Mesenteric fat pad (tissue), 1 donor: ENCODE measurements at places on chromosomes 2 and 18.

DNA sequence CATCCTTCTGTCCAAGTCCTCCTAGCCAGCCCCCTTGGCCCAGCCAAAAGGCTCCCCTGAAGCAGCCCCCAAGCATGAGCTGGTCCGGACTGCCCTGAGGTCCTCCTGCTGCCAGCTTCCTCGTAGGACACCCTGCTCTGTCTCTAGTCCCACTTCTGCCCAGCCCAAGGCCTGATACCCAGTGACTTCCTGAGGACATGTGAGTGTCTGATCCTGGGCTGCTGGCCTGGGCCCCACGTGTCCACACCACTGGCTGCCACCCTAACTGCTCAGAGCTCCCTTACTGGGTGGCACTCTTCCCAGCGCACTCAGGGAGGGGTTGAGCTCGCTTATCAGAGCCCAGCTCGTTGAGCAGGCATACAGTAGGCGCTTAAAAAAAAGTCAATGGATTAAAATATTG is 34.4 kb upstream of the PDIA6 start:
- DNase-seq, result no peak

DNA sequence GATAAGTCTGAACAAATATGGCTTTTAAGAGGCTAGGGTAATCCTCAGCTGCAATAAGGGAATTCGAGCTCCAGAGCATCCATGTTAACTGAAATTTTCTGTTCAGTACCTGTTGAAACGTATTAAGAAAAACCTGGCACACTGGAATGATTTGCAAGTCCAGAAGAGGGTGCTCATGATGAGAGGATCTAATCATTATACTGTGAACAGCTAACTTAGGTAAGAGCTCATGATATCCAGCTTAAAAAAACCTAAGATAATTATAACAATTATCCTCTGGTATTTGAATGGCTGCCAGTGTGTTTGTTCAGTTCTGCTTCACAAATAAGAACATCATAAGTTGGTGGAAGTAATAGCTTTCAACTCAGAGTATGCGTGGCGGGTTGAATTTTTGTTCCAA is 1118.3 kb upstream of the DDX18 start:
- DNase-seq, result no peak

GRCh38 chr2:99495115-99495860 is 5.5 kb upstream of the REV1 start:
- DNase-seq, result no peak

- no peak for DNase-seq
Measured at GRCh38 chr2:158994920-158995676, 26.7 kb downstream of the TANC1 start.

- no peak for DNase-seq
Measured at GRCh38 chr2:175432793-175433192, 251.3 kb upstream of the ATP5MC3 start.

DNA sequence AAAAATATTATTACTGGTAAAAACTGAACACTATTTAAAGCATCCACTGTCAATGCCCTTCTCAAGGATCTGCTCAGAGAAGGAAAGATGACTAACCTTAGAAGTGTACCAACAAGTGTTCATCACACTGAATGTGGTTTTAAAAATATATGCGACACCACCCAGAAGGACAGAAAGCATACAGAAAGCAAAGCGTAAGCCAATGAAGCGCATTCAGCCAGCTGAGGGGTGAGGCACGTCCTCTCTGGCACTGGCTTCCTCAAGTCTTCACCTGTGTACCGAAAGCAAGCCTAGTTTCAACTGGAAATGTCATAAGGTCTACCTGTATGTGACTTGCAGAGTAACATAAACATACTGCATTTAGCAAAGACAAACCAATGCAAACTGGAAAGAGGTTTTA is 88.8 kb downstream of the PSMG2 start:
- DNase-seq, result no peak

GRCh38 chr2:122707224-122707824 is 951.9 kb downstream of the TSN start:
- DNase-seq, result no peak

DNA sequence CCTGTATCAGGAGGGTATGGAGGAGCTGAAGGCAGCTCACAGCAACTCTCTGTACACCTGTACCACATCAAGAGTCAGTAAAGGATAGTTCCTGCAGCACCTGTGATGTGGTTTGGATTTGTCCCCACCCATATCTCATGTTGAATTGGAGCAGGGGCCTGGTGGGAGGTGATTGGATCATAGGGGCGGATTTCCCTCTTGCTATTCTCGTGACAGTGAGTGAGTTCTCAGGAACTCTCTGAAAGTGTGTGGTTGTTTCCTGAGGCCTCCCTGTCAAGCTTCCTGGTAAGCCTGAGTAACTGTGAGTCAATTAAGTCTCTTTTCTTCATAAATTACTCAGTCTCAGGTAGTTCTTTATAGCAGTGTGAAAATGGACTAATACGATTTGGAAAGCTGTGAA is 28.9 kb downstream of the OSBPL1A start:
- DNase-seq, result no peak

GRCh38 chr2:172736424-172737174 is 954 bp downstream of the RAPGEF4 start:
- DNase-seq, result no peak

GRCh38 chr2:186862869-186863709 is 14.1 kb upstream of the ZSWIM2 start:
- no peak for DNase-seq

DNA sequence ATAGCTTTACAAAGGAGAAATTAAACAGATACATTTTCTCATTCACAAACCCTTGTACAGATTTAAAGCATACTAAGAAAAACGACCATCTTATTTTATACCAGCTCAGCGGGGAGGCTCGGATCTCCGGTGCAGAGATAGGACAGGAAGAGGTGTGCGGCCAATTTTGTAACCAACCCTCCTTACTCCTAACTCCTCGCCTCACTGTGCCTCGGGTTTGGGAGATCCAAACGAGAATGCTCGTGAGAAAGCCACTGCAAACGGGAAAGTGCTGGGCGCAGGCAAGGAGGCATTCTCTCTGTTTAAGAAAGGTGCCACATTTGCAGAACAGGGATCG is 1.2 kb downstream of the KDSR start:
- DNase-seq, result no peak

DNA sequence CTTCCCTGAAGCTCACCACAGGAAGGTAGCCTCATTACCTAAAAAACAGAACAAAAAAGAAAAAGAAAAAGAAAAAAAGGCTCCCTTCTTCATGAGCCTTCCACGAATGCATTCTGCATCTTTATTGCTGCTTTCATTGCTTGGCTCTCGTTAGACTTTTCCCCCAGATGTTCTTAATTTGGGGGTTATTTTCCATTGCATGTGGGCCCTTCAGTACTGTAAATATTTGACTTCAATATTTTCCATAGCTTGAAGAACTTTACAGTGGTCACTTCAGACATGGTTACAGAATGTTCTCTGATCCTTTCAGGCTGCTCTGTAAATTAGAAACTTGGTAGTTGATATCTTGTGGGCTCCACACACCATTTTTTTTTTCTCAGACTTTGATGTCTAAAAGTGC is 65.6 kb upstream of the COPS8 start:
- no peak for DNase-seq

DNA sequence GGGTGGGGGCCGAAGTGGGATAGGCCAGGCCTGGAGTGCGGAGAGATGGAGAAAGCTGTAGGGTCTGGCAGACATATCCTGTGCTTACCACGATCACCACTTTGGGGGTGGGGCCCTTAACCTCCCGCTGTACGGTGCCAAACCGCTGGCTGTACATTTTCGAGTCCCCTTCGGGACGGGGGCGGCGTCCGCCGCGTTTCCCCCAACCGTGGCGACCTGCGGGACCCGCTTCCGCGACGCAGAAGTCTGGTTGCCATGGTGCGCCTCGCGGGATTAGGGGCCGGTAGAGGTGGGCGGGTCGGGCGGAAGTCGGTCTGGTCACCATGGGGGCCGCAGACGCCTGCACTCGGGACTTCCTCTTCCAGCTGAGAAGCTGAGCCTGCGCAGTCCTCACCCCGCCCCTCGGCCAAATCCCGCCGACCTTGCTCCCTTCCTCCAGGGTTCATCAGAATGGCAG is at the start of gene CFAP53:
CFAP53 (minus strand) TSS at position 248 of the 457 bp plus-strand sequence; CDS start at position 157, 91 bp downstream.
- peak; percentile 97 for DNase-seq

DNA sequence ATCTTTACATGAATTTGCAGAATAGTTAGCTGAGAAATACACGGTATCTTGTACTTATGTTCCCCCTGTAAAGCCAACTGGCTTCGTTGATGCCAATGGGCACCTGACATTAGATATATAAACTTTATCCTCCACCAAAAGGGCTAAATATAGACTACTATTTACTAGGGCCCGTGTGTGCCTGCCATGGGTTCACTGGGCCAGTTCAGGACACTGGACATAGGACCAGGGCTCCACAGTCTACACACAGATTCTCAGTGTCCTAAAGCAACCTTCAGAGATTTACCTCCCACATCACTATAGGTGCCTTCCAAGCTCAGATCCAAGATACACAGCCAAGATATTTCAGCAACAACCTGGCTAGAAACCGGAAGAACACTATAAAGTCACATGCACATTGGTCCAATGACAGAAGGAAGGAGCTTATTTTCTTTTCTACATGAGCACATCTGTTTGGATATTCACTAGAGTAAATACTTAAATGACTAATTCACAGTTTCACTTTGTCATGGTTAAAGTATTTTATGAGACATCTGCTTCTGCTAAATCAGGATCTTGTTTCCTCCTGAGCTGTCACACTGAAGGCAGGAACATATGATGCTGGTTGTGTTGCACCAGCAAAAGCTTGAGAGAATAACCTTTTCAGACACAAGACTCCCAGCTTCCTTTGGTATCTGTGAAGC is 95.1 kb downstream of the MYO5B start:
- no peak for DNase-seq

DNA sequence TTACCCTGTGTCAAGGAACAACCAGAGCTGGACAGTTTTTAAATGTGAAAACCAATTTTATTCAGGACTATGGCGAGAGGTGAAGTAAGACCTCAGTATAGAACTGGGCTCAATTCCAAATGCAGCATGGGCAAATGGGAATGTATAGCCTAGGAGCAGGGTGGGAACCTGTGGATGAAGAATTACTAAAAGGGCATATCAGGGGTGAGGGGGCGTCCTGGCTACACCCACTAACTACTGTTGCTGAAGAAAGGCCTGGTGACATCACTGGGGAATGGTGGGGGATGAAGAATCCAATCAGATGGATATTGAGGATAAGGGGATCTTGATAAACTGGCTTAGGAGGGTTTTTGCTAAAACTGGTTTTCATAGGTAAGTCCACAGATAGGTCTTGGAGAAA is 27.3 kb upstream of the IL37 start:
- no peak for DNase-seq

DNA sequence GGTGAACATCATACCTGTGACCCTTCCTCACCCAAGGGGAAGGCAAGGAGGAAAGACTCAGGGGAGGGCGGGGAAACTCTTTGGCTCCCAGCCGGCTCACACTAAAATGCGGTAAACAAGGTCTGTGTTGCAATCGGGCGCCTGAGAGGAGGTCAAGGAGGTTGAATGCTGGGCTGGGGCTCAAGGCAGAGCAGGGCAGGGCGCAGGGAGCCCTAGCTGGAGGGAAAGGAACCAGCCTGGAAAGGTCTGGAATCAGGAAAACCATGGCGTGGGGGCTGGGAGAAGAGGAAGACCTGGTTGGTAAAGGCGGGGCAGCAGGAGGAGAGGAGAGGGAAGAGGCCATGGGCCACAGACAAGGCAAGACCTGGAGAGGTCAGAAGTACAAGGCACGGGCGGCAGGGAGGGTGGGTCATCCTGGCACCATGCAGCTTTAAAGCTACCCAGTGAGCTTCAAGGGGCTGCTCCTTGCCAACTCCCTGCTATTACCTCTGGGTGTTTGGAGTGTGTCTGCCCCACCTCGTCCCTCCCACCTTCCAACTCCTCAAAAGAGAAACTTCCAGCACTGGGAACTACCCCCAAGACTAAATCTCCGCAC is 4.8 kb upstream of the TMEM37 start:
- DNase-seq, result peak; percentile 83

- no peak for DNase-seq
Measured at GRCh38 chr2:235606004-235606715, 112.3 kb downstream of the AGAP1 start.

DNA sequence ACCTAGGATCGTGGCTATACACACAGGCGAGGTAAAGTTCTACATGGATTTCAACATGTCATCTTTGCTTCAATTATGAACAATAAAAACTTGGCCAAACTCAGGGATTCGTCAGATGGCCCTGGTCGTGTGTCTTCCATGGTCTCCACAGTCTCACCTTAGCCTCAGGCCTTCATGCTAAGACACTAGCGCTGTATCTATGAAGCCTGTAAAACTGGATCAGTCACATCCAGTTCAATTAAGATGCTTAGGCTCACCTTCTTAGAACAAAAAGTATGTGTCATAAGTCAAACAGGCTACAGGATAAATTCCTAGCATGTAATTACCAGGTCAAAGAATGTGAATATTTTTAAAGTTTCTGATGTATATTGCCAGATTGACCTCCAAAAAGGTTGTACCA is 113.7 kb upstream of the NRP2 start:
- DNase-seq, result no peak

GRCh38 chr18:48835119-48835518 is 115.6 kb downstream of the SMAD7 start:
- DNase-seq, result no peak

GRCh38 chr2:149438330-149438960 is 108.1 kb downstream of the LYPD6 start:
- no peak for DNase-seq

- DNase-seq, result no peak
Measured at GRCh38 chr2:172196768-172197431, 94.2 kb upstream of the DLX2 start.

DNA sequence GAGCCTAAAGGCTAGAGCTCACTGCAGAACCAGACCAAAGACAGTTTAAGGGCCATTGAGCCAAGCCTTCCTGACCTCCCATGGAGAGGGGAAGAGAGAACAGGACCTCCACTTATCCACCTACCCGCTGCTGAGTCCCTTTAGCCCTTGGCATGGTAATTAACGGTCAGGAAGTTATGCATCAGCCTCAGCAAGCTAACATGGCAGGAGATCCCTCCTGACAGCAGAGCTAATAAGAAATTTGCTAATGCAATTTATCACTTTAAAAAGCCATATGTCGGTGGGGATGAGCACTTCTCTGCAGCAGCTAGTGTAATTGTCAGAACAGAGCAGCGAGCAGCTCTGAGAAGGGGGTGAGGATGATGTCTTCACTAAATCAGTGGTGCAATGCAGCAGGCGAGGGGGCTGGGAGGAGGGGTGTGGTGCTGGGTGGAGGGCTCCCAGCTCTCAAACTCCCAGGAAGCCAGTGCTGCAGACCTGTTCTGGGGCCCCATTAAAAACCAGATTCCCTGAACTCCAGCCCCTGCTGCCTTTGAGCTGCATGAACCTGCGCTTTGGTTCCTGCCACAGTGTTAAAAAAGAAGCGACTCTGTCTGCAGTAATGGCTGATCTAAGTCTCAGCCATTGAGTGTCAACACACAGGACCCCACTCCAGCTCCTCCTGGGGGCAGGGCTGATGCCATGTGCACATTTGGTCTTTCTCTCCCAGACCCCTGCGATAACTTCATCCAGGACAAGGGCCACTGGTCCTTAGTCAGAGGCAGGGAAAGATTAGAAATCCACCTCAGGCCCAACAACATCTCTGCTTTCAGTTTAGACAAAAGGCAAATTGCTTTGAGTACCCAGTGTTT is 84.2 kb upstream of the STPG4 start:
- DNase-seq, result no peak

DNA sequence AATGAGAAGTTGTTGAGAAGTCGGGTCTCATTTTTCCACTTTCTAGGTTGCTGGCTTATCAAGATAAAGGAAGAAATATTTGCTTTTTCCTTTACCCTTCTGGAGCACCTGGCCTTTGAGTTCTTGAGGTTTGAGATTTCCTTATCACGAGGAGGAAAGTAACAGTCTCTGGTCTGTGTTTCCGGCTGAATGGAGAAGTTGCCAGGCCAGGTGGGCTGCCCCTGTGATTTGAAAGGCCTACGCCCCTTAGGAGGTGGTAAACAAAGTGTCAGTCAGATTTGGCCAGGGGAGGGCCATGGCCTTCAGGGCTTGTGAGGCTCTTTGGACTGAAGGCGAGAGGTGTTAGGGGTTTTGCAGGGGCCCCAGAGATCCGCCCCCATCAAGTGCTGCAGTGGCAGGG is 156.7 kb upstream of the HAAO start:
- no peak for DNase-seq
